ENCODE measurements at places on chromosomes 3 and 15.

- DNase-seq, result no peak
These were observed 21.9 kb downstream of the ACAA1 start for GRCh38 chr3:38114875-38115644.

DNA sequence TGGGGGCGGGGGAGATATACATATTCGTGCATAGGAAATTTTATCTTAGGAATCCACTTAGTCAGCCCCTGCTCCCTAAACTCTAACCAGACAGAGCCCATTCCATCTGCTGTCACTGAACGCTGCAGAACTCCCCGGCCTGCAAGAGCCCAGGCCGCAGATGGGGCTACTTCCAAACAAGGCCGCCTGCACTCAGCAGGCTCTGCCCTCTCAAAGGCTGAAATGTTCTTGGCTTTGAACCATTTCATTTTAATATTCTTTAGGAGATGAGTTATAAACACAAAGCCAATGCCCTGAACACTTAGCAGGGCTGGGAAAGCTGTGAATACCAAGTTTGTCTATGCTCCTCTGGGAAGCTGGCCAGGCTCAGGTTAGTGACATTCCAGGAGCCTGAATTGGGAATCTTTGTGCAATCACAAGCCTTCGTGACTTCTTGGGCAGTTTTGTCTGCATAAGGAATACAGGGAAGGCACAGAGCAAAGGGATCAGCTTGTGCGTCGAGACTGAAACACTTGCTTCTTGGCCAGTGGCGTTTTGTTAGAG, 65.0 kb downstream of the SYNM start:
- no peak for DNase-seq

DNA sequence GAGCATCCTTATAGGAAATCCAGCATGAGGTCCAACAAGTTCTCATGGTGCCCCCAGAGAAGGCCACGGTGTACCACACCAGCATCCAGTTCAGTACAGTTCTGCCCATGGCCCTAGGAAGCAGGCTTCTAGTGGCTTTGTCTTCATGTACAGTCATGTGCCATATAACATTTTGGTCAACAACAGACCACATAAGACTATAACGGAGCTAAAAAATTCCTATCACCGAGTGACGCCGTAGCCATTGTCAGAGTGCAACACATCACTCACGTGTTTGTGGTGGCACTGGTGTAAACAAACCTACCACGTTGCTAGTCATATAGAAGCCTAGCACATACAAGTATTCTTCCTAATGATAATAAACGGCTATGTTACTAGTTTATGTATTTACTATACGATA, 209.0 kb downstream of the ARRDC4 start:
- no peak for DNase-seq

GRCh38 chr15:63982381-63982854, 63.9 kb downstream of the DAPK2 start:
- no peak for DNase-seq

- no peak for DNase-seq
These were observed 243.8 kb upstream of the TOPAZ1 start for GRCh38 chr3:43997788-43998369.
